Hypothalamus (tissue), 51 donors: ENCODE measurements at places on chromosomes 6 and 20.

DNA sequence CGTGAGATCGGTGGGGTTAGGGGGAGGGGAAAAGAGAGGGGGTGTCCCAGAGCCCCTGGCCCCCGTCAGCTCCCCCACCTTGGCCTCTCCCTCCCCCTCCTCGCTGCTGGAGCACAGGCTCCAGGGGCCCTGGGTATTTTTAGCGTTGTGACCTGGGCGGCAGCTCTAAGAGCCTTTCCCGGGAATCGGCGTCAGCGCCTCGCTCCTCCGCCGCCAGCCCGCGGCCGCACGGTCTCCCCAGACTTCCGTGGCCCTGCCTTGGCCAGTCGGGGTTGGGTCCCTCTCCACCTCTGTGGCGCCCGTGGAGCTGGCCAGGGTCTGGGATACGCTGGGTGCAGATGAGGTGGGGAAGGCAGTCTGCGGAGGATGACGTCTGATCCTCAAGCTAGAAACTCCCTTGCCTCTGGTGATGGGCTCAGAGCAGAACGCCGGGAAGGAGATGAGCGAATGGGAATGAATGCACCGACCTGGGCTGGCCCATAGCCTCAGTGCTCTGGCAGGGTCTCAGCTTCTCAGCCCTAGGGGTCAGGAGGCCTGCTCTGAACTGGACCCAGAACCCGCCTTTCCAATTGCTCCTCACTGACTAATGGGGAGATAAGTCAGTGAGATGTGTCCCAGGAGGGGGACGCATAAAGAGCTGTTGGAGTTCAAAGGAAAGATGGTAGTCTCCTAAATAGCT is 883 bp upstream of the DBNDD2 start:
- peak; percentile 66 for DNase-seq

GRCh38 chr6:154292855-154293519 is 63.6 kb downstream of the IPCEF1 start:
- DNase-seq, result no peak

- no peak for DNase-seq
Observed at GRCh38 chr20:57656252-57656820, 36.1 kb upstream of the ZBP1 start.

GRCh38 chr6:106783640-106784566 is 154.5 kb downstream of the QRSL1 start:
- DNase-seq, result no peak

DNA sequence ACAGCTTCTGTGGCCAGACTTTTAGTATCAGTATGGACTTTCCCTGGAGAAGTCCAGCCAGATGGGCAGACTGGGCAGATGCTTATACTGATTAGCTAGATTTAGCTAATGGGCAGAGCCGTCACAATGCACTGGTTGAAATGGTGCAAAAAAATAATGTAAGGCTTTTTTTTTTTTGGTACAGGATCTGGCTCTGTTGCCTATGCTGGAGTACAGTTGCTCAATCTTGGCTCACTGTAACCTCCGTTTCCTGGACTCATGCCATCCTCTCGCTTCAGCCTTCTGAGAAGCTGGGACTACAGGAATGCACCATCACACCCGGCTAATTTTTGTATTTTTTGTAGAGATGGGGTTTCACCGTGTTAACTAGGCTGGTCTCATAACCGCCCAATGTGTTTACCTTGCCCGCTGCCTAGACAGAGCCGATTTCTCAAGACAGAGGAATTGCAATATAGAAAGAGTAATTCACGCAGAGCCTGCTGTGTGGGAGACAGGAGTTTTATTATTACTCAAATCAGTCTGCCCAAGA is 16.4 kb upstream of the KIFC1 start:
- DNase-seq, result no peak

DNA sequence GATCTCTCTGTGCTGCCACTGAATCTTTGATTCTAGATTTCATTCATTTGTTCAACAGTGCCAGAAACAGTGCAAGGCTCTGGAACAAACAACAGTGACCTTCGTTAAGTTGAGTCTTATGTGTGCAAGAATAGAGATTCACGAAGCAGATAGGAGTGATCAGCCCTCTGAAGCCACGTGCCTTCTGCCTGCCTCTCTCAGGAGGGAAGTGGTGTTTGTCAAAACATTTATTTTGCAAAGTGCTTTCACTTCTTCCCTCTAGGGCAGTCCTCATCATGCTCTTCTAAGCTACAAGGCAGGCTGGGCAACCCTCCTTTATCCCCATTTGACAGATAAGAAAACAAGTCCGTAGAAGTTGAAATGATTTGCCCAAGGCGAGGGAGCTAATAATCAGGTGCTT is 204.3 kb downstream of the TFAP2C start:
- DNase-seq, result no peak

GRCh38 chr20:35301426-35301825 is 9.2 kb upstream of the FAM83C start:
- DNase-seq, result no peak

DNA sequence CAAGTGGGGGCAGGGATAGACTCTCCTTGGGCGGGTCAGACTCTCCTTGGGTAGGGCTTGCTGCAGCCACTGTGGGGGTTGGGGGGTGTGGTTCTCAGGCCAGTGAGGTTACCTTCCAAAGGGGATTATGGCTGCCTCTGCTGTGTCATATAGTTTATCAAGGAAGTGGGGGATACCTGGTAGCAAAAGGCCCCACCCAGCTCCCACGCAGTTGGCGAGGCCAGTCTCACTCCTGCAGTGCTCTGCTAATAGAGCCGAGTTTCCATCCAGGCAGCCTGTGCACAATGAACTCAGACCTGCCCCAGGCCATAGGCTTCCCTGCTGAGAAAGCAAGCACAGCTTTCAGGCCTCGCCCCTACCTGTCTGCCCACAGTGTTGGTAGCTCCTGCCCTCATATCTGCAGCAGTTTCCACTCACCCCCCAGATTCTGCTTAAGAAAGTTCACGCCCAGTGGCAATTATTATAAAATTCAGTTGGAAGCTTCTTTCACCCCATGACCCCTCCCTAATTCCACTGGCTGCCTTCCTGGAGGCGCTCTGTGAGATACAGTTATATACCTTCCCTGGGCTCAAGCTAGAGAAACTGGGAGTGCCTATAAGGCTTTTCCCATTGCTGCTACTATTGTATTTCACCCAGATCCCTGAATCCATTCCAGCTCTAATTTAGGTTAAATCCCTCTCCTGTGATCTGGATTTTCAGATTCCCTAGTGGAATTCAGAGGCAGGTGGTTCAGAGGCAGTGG is 56.1 kb downstream of the HDDC2 start:
- DNase-seq, result no peak

GRCh38 chr6:44940367-44940766 is 387.8 kb upstream of the RUNX2 start:
- DNase-seq, result no peak

DNA sequence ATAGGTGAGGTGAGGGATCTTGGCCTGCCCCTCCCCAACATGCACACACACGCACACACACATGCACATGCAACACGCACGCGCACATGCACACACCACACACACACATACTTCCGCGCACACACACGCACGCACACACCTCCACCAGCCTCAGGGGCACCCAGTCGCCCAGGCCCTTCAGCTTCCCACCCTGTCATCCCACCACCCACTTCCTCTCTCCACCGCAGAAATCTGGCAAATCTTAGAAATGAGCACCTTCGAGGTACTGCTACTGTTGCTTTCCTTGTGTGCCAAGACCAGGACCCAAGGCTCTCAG is 1.2 kb downstream of the SPDEF start:
- DNase-seq, result no peak

DNA sequence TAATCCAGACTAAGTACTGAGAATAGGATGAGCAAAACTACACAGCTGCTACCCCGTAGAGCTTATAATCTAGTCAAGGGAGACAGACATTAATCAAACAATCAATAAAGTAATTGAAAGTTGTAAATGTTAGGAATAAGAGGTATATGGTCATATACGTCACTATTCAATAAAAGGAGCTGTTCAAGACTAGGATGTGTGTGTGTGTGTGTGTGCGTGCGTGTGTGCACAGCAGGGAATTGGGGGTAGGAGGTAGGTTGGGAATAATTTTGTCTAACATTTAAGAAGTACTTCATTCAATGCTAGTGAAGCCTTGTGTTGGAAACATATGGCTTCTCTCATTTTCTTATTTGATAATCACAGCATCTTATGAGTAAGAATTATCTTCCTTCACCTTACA is 41.8 kb downstream of the SESN1 start:
- DNase-seq, result no peak

- no peak for DNase-seq
Observed at GRCh38 chr6:137875058-137875520, 8.0 kb downstream of the TNFAIP3 start.

GRCh38 chr20:13261460-13262301 is 40.6 kb downstream of the ISM1 start:
- DNase-seq, result peak; percentile 6

- DNase-seq, result no peak
Observed at GRCh38 chr6:111941686-111942330, 68.6 kb upstream of the FYN start.
